ENCODE measurements at places on chromosomes 2 and 18.

GRCh38 chr2:56803596-56803995 lies 619.8 kb downstream of the CCDC85A start:
- no peak for DNase-seq

DNA sequence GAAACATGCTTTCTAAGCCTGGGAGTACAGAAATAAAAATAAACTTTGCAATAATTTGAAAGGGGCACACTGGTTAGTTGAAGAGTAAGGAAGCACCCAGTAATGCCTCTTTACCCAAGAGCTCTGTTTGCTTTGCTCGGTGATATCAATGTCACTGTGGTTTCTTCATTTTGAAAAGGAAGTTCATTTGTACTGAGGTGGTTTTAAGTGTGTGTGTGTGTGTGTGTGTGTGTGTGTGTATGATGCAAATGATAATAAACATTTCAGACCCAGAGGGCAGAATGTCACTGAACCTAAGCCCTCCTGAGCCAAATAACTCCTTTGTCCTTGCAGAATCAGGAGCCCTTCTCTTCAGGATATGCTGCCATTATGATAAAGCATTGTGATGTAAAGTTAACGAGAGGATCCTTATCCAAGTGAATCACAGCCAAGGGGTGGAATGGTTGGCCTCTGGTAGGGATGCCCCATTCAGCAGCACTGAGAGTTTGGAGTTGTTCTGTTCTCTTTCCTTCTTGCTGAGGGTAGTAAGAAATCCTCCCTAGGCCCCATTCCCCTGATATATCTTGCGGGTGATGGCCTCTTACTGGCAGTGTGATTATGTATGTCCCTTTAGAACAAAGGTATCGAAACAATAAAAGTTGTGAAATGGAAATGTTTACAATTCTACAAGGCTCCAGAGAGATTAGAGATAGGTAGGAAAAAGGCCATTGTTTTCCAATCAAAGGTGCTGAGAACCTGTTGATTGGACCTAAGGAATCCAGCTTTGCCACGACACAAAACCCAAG lies 7.6 kb downstream of the ITGA6 start:
- DNase-seq = no peak

DNA sequence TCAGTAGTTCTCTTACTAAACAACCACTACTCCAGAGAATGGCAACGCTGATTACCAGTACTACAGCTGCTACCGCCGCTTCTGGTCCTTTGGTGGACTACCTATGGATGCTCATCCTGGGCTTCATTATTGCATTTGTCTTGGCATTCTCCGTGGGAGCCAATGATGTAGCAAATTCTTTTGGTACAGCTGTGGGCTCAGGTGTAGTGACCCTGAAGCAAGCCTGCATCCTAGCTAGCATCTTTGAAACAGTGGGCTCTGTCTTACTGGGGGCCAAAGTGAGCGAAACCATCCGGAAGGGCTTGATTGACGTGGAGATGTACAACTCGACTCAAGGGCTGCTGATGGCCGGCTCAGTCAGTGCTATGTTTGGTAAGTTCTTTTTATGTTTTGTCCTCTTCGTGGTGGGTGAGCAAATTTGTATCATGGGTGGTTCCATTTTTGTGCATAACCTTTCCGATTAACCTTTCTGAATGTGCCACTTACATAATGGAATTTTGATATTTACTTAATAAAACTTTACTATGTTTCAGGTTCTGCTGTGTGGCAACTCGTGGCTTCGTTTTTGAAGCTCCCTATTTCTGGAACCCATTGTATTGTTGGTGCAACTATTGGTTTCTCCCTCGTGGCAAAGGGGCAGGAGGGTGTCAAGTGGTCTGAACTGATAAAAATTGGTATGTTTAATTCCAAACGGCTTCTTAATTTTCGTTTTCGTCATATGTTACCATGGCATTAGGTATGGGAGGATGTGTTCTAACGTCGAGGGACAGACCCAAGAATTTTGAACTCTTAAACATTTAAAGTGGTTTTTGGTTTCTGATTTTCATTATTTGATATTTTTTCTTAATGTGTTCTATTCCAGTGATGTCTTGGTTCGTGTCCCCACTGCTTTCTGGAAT lies 1.3 kb downstream of the SLC20A1 start:
- no peak for DNase-seq

GRCh38 chr18:62938006-62938405 lies 222.7 kb downstream of the PHLPP1 start:
- no peak for DNase-seq

DNA sequence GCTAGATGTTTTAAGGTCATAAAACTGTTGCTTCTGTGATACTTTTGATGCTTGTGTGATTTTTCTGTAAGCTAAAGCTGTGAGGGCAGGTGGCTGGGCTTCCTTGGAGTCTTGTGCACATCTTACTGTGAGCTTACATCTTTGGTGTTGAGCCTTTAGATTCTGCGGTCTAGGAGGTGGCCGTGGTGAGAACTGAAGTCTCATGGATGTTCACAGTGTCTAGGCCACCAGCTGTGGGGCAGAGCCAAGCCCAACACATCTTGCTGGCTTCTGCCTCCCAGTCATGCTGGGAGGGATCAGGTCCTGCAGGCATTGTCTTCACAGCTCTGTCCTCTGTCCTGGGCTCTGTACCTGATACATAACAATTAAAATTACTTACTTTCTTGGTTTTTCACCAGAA lies 219.7 kb upstream of the HS6ST1 start:
- no peak for DNase-seq

DNA sequence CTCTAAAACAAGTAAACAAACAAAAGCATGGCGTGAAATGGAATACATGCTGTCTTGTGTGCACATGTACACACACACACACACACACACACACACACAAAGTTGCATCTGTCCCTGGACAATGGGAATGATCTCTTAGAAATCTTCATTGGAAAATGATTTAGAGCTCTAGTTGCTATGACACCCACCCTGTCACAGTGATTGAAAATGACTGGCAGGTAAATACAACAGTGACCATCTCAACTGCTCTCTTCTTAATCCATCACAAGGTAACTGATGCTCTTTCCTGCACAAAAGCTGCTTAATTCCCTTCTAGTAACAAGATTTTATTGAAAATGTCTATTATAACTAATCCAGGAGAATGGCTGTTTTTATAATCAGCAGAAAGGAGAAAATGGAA lies 1011.7 kb upstream of the GYPC start:
- no peak for DNase-seq

DNA sequence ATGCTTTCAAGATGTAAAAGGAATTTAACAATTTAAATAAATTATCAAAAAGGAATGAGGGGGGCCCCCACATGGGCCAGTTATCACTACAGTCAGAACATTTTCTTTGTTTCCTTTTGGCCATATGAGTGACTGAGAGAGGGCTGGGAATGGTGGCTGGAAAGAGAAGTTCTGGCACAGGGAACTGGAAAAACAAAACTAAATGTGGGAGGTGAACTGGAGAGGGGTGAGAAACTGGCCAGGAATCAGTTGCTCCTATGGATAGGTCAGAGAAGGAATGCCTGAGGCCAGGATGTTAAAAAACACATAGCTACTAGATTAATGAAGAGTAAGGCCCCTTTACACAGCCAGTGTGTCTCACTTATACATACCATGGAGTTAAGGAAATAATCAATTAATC lies 121.0 kb downstream of the RBMS1 start:
- DNase-seq = no peak

- no peak for DNase-seq
Measured at GRCh38 chr18:7417727-7418126, 149.4 kb upstream of the PTPRM start.

GRCh38 chr2:15809404-15809803 lies 130.9 kb upstream of the MYCN start:
- DNase-seq = no peak

- no peak for DNase-seq
Measured at GRCh38 chr18:57466745-57467409, 31.7 kb downstream of the ONECUT2 start.

DNA sequence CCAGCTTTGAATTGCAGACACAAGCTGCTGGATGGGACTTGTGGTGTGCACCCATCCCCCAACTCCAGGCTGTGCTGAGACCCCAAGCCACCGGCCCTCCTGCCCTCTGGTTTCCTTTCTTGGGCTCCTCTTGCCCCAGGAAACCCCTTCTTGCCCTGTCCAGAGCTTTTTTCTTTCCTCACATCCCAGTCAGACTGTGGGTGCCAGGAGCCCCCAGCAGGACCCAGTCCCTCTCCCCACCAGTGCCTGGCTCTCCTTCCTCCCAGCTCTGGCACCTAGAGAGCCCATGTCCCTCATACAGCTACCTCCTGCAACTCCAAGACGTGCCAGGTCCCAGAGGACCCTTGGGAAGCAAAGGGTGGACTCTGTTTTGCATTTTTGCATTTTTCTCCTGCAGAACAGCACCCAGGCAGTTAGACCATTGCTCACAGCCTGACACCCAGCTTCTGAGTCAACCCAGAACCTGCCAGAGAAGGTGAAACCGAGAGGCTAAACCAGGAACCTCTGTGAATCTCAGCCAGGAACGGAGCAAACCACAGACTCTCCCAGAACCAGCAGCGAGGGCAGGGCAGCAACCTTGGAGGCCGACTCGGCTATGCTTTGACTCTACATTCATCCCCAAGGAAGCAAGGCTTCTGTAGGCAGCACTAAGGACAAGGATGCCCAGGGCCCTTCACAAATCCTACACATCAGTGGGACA lies 221.1 kb downstream of the ANAPC1 start:
- no peak for DNase-seq

GRCh38 chr18:72768681-72769229 lies 99.0 kb downstream of the NETO1 start:
- DNase-seq = no peak

- DNase-seq = no peak
Measured at GRCh38 chr18:42706618-42707017, 408.9 kb downstream of the RIT2 start.

GRCh38 chr2:176643646-176644045 lies 374.4 kb downstream of the MTX2 start:
- DNase-seq = no peak

- no peak for DNase-seq
Measured at GRCh38 chr2:11805920-11806319, 59.5 kb downstream of the LPIN1 start.

DNA sequence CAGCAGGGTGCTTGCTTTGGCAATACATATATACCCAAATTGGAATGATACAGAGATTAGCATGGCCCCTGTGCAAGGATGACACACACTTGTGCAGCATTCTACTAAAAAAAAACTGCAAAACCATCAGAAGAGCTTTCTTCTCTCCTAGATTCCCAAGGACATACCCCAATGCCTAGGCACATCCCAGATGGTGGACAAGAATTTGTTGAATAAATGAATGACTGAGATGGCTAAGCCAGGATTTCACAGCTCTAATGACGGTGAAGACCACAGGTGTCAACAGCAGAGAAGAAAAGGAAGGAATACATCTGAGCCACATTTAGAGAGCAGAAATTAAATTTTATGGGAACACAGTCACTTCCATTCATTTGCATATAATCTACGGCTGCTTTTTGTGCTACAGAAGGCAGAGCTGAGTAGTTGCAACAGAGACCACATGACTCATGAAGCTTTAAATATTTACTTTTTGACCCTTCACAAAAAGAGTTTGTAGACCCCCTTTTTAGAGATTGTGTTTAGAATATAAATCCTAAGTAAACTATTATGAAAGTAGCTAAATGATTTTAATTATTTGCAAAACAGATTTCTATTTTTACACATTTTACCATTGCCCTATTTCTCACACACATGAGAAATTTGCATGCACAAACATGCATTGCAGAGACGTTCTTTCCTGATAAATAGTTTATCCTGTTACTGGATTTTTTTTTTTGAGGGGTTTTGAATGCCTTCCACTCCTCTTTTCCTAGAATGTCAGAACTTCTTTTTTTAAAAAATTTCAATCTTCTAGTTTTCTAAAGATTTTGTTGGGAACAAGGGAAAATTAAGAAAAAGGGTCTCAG lies 119.0 kb downstream of the PMAIP1 start:
- no peak for DNase-seq

DNA sequence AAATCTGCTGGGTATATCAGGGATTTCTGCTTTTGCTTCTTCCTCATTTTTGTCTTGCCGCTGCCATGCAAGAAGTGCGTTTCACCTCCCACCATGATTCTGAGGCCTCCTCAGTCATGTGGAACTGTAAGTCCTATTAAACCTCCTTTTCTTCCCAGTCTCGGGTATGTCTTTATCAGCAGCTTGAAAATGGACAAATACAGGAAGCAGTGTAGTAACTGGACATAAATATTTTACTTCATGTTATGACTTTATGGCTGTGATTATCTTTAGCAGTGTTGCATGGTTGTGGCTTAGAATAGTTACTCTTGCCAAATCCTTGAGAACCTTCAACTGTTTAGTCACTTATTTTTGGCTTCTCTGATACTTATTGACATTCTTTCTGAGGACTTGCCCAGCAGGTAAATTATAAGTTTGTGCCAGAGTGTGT lies 66.2 kb upstream of the DLX2 start:
- no peak for DNase-seq

DNA sequence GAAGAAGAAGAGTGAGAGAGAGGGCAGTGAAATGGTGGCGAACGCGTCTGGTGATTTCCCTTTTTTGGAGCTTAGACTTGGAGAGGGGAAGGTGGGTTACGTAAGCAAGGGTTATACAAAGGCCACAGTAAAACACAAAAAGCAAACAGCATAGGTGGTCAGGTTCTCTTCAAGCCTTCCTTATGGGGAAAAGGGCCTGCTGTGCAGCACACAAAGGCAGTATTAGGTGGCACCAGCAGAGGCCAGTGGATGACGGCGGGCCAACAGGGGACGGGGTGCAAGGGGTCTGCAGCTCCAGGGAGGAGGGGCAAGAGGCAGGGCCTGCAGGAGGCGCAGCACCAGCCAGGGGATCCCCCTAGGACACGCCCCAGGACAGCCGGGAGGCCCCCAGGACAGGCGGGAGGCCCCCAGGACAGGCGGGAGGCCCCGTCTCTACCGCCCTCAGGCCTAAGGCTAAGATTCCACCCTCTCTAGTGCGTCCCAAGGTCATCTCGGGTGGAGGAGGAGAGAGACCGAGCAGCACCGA lies 32.6 kb upstream of the NPC1 start:
- peak; percentile 51 for DNase-seq

DNA sequence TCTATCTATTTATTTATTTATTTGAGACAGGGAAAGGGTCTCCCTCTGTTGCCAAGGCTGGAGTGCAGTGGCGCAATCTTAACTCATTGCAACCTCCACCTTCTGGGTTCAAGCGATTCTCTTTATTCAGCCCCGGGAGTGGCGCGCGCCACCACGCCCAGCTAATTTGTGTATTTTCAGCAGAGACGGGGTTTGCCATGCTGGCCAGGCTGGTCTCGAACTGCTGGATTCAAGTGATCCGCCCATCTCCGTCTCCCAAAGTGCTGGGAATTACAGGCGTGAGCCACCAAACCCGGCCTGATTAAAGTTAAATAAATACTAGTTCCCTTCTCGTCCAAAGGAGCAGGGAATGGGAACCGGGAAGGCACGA lies 4.2 kb upstream of the CTDSP1 start:
- no peak for DNase-seq

- no peak for DNase-seq
Measured at GRCh38 chr2:60741576-60741975, 14.5 kb upstream of the PAPOLG start.

- no peak for DNase-seq
Measured at GRCh38 chr18:58998401-58999203, 133.9 kb downstream of the ZNF532 start.
